ENCODE measurements at places on chromosomes 13 and 19. TPM values are rescaled to one million over a fixed set of nuclear protein-coding genes. Genes with fewer than 3 reads are reported as not detected.

DNA sequence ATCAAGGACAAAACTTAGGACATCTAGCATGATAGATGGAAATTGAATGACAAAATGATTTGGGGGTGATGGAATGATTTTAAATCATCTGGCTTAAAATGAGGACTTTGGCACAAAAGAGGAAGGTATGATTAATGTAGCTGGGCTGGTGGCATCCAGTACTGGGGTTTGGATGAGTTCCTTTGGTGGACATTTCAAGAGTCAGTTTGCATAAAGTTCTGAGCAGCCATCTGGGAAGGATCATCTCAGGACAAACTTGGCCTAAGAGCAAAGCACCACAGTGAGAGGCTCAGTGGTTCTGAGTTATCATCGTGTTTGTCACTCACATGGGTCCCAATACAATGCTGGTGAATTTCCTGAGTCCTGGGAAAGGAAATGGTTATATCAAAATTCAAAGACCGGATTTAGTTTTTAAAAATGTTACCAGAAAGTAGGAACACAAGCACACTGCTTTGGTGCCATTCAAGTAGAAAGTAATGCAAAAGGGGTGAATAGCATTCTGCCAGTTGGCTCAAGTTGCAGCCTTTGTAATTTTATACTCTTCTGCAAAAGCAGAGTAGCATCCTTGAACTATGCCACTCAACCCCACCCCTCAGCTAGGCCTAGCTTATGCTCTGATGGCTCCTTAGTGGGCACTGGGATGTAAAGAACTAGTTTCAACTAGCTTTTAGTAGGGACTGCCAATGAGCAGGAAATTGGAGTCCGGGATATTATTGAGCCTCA is 219.0 kb downstream of the COG6 start:
- no peaks in the 10 kb centered on the region for H3K27me3 ChIP-seq
- no peak overlapping the region for H3K27ac ChIP-seq
- peaks cover 12% of the 10 kb centered on the region for H3K4me1 ChIP-seq
- DNase-seq = no peak
- no peaks in the 10 kb centered on the region for H3K36me3 ChIP-seq

- no peaks in the 10 kb centered on the region for H3K36me3 ChIP-seq
- H3K27ac ChIP-seq = no peak overlapping the region
- H3K27me3 ChIP-seq = no peaks in the 10 kb centered on the region
- no peak overlapping the region for H3K4me3 ChIP-seq
Observed at GRCh38 chr19:16160445-16160942, 12.8 kb downstream of the CIB3 start.

- no peaks in the 10 kb centered on the region for H3K27me3 ChIP-seq
- H3K4me1 ChIP-seq = peaks cover 44% of the 10 kb centered on the region
- H3K27ac ChIP-seq = peak overlapping the region; percentile 30
- H3K36me3 ChIP-seq = no peaks in the 10 kb centered on the region
- no peak for DNase-seq
Observed at GRCh38 chr19:14150041-14150769, 13.8 kb upstream of the ASF1B start.

- H3K4me3 ChIP-seq = no peak overlapping the region
- H3K4me1 ChIP-seq = no peaks in the 10 kb centered on the region
- no peaks in the 10 kb centered on the region for H3K36me3 ChIP-seq
- H3K27ac ChIP-seq = no peak overlapping the region
- no peak for DNase-seq
Observed at GRCh38 chr13:95038949-95039348, 262.3 kb downstream of the ABCC4 start.

GRCh38 chr19:39432677-39433025 is 3.1 kb downstream of the RPS16 start:
- peaks cover 11% of the 10 kb centered on the region for H3K36me3 ChIP-seq
- no peak overlapping the region for H3K27ac ChIP-seq
- H3K4me1 ChIP-seq = peaks cover 42% of the 10 kb centered on the region
- no peak overlapping the region for H3K4me3 ChIP-seq
- DNase-seq = no peak

GRCh38 chr13:30745906-30746686 is 10.8 kb downstream of the ALOX5AP start:
- H3K27ac ChIP-seq = no peak overlapping the region
- peaks cover 12% of the 10 kb centered on the region for H3K4me1 ChIP-seq
- H3K36me3 ChIP-seq = no peaks in the 10 kb centered on the region
- no peaks in the 10 kb centered on the region for H3K27me3 ChIP-seq
- no peak overlapping the region for H3K4me3 ChIP-seq

DNA sequence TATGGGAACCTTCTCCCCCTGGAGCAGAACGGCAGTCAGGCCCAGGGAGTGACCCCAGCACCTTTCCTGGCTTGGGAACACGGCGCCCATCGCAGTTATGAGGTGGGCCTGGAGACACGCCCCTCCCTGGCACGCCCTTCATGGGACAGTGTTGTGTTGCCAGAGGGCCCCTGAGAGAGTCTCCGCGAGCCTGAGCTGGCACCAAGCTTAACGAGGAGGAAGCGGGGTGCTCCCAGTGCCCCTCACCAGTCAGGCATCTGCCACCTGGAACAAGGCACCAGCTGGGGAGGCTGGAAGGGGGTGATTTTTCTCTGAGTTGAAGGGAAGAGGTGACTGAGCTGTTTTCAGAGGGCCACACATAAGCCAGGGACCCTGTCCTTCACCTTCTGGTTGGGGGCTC is 180.6 kb downstream of the KDM4B start:
- peaks cover 5% of the 10 kb centered on the region for H3K4me1 ChIP-seq
- DNase-seq = no peak
- no peaks in the 10 kb centered on the region for H3K27me3 ChIP-seq

DNA sequence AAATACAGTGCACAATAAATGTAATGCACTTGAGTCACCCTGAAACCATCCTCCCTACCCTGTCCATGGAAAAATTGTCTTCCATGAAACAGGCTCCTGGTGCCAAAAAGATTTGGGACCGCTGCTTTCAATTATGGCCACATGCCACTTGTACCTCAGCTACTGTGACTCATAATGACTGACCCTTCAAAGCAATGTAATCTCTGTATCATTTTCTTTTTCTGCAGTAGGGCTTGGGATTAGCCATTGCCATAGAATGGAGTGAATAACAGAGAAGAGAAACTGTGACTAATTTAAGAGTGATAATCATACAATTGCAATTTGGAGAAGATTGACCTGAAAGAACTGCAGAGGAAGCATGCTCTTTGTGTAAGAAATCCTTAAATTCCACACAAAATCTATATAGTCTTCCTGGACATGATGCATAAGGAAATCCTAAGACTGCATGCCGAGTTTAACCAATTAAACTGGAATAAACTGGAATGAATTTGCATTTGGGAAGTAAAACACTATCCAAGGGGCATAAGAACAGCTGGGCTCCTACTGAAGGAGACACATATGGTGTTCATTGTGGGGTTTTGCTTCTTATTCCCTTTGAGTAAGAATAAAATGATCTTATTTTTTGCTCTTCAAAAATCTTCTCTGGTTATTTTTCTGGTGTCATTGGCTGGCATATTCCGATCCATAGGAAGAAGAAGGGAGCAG is 59.5 kb upstream of the SLC7A1 start:
- H3K4me1 ChIP-seq = no peaks in the 10 kb centered on the region
- no peak for DNase-seq
- no peak overlapping the region for H3K27ac ChIP-seq
- no peaks in the 10 kb centered on the region for H3K36me3 ChIP-seq

- H3K27ac ChIP-seq = peak overlapping the region; percentile 86
- peaks cover 4% of the 10 kb centered on the region for H3K36me3 ChIP-seq
- peaks cover 88% of the 10 kb centered on the region for H3K4me1 ChIP-seq
- no peak overlapping the region for H3K4me3 ChIP-seq
- peak; percentile 80 for DNase-seq
- no peaks in the 10 kb centered on the region for H3K27me3 ChIP-seq
Observed at GRCh38 chr19:18478545-18479311, 40.8 kb upstream of the ISYNA1 start.

GRCh38 chr19:54439174-54439851 is 9.7 kb upstream of the LENG8 start:
- peaks cover 39% of the 10 kb centered on the region for H3K36me3 ChIP-seq
- no peaks in the 10 kb centered on the region for H3K27me3 ChIP-seq

DNA sequence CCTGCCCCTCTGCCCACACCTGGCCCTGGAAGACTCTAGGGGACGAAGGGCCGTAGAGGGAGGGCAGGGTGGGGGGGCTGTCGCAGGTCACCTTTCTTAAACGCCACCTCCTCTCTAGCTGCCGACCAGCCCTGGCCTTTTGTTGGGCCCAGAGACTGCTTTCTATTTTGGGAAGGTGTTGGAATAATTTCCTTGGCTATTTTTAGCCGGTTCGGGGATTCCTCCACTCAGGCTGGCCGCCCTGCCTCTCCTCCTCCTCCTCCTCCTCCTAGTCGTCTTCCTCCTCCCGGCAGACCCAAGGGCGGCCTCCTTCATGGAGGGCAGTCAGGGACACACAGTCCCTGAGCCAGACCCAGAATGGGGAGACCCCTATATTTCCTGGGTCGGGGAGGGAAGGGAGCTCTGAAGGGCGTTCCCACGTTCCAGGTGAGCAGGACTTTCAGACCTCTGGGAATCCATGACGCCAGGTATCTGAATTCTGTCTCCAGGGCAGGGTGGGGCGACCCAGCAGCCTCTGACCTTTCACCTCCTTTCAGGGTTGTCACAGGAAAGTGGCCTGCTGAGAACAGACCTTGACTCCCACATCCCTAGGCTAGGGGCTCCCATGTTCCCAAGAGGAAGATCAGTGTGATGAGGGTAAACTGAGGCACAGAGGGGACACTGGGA is 19.9 kb downstream of the GADD45B start:
- no peak for DNase-seq
- H3K27ac ChIP-seq = peak overlapping the region; percentile 70
- peak overlapping the region; percentile 64 for H3K4me3 ChIP-seq

- peaks cover 25% of the 10 kb centered on the region for H3K36me3 ChIP-seq
- peaks cover 34% of the 10 kb centered on the region for H3K4me1 ChIP-seq
- H3K27me3 ChIP-seq = no peaks in the 10 kb centered on the region
- DNase-seq = no peak
- H3K27ac ChIP-seq = peak overlapping the region; percentile 60
Observed at GRCh38 chr19:43623889-43624670, 4.7 kb upstream of the ZNF428 start.

- H3K27ac ChIP-seq = no peak overlapping the region
- DNase-seq = no peak
- H3K27me3 ChIP-seq = no peaks in the 10 kb centered on the region
- H3K36me3 ChIP-seq = no peaks in the 10 kb centered on the region
- H3K4me3 ChIP-seq = no peak overlapping the region
- H3K4me1 ChIP-seq = no peaks in the 10 kb centered on the region
Observed at GRCh38 chr13:98147521-98147920, 4.6 kb downstream of the FARP1 start.

DNA sequence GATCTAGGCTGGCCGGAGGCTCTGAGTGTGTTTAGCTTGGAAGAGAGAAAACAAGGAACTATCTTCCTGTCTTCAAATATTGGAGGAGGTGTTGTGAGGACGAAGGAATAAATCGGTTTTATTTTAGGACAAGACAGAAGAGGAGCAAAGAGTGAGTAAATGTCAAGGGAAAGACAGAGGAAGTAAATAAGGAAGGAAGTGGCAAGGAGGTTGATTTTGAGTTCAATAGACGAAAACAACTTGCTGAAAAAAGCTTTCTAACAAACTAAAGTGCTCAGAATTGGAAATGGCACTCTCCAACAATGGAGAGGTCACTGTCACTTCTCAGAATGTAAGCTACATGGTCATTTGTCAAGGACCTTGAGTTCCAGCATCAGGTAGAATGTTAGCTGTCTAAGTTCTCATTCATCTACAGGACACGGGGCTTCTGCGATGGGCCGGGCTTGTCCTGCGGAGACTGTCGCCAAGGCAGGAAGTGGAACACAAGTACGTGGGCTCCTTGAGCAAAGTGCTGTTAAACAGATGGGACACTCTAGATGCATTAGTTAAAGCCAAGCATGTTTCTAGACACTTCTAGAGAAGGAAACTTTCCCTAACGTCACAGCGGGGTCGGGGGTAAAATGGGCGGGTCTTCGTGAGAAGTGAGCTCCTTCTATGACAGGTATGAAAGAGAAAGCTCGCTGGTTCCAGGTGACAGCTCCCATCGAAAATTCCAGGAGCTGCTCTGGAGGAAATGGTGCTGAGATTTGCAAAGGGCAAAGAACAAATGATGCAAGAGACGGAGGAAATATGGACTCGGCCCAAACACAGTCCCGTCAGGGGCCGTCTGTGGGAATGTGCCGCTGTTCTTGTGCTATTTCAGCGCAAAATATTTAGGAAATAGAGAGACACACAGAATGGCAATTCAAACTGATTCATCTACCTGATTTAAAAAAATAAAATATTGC is 103.9 kb upstream of the UBL3 start:
- no peaks in the 10 kb centered on the region for H3K36me3 ChIP-seq
- H3K4me3 ChIP-seq = peak overlapping the region; percentile 12
- H3K4me1 ChIP-seq = no peaks in the 10 kb centered on the region
- H3K27me3 ChIP-seq = no peaks in the 10 kb centered on the region
- H3K27ac ChIP-seq = no peak overlapping the region
- DNase-seq = no peak

DNA sequence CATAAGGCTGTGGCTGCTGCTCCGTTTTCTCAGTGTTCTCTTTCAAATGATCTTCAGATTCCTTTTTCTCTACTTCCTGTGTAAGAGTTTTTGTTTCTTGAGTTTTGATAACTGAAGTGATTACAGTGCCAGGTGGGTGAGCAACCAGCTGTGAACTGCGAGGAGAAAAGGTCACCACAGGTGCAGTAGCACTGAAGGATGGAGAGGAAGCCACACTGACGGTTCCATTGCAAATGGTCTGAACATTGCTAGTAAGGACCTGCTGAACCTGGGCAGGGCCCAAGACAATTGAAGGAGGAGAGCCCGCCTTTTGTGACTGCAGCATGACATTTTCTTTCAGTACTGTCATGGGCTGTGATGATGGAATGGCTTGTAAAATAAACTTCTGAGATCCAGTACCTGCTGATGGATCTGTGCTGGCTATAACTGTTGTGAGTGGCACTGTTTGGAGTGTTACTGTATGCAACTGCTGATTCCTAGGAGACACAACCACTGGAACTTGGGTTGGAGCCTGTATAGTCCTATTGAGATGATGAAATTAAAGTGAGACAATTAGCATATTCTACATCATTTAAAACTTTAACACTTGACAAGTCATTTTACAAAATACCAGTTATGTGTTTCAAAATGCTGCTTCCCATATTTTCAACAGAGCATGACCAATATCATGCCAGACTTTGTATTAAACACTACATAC is 85.5 kb downstream of the ELF1 start:
- H3K36me3 ChIP-seq = no peaks in the 10 kb centered on the region
- no peaks in the 10 kb centered on the region for H3K27me3 ChIP-seq
- no peaks in the 10 kb centered on the region for H3K4me1 ChIP-seq
- H3K27ac ChIP-seq = no peak overlapping the region
- no peak overlapping the region for H3K4me3 ChIP-seq

Gene ZNF497
- total RNA-seq = 4.8 TPM

Gene RYR1
- 16.5 TPM for total RNA-seq

Gene DHDH
- not detected for total RNA-seq

Gene WDFY2
- total RNA-seq = 17.8 TPM

Gene B3GNT3
- total RNA-seq = 2.4 TPM

Gene IGFLR1
- 25.5 TPM for total RNA-seq

Gene TNFRSF19
- total RNA-seq = 20.1 TPM

All from tibial nerve (tissue), 4 donors.